ENCODE measurements at places on chromosomes 2 and 18.

GRCh38 chr2:185738679-185739472 lies at the start of gene FSIP2:
Gene FSIP2, plus strand, starts transcription at chr2:185738804. Its CDS starts 91 bp downstream, at chr2:185738895.
- peak; percentile 4 for DNase-seq

GRCh38 chr2:166468124-166469024 lies 25.7 kb downstream of the SCN7A start:
- DNase-seq: no peak

- no peak for DNase-seq
Observed at GRCh38 chr2:141595316-141595920, 535.4 kb downstream of the LRP1B start.

GRCh38 chr2:42874949-42875801 lies 82.8 kb upstream of the HAAO start:
- DNase-seq: no peak

GRCh38 chr18:73563345-73563744 lies 584.3 kb downstream of the FBXO15 start:
- DNase-seq: peak; percentile 40

GRCh38 chr2:238171575-238172187 lies 12.9 kb downstream of the ERFE start:
- no peak for DNase-seq

- no peak for DNase-seq
Observed at GRCh38 chr2:180872255-180872654, 108.2 kb upstream of the UBE2E3 start.

DNA sequence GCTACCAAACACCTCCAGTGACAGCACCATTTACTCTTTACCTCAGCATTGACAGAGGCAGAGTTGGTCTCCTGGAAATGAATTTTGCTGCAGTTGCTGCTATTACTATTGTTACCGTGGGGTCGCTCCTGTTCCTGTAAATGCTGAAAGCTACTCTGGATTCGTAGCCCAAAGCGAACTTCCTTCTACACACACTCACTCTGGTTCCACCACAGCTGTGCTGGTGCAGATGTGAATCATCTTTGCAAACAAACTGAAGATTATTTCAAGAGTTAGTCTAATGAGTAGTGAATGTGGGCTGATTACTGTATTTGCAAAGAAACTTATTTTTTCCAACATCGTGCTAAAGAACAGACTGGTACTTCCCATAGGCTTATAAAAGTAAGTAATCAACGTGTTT lies 304.0 kb downstream of the LPIN1 start:
- DNase-seq: peak; percentile 31

- no peak for DNase-seq
Observed at GRCh38 chr2:229191413-229191812, 79.7 kb downstream of the PID1 start.

DNA sequence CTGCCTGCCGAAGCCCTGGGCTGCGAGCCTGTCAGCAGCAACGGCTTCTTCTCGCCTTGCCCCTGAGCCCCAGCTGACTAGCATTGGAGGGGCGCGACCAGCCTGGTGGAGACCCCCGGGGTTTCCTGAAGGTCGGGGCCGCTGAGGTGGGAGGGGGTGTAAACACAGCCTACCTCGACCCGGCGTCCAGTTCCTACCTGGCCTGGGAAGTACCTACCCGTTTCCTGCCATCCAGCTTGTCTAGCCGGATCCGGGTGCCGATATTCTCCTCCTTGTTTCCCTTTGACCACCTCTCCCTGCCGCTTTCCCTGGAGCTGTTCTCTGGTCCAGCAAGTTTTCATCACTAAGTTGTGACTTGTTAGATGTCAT lies 511 bp downstream of the MOB4 start:
- DNase-seq: peak; percentile 42

All from lung microvascular endothelial cell (primary cell).